ENCODE measurements at places on chromosomes 7 and 10.
A peak's percentile ranks its signal among the peaks of the same experiment; 100 is the strongest.

GRCh38 chr7:41268878-41269277 is 434.0 kb downstream of the INHBA start:
- no peak for DNase-seq
- no peaks in the 10 kb centered on the region for H3K36me3 ChIP-seq
- no peaks in the 10 kb centered on the region for H3K4me1 ChIP-seq
- no peaks in the 10 kb centered on the region for H3K27me3 ChIP-seq
- H3K4me3 ChIP-seq = no peak overlapping the region

DNA sequence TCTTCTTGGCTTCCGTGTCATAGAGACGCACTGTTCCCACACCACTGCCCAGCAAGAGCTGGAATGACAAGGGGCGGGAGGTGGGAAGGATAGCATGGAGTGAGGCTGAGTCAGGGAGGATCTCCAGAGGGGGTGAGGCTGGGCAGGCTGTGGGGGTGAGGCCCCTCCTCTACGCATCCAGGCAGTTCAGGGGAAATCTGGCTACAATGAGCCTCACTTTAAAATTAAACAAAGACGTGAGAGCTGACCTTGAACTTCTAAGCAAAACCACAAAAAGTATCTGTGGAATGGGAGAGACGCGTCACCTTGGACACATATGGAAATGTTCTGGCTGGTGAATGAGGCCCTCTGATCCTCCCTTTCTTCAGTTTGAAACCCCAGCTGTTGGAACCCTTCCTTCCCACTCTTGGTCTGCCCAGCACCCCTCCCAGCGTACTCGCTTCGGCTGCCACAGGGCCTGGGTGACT is 17.7 kb downstream of the WDR91 start:
- peak; percentile 77 for DNase-seq
- H3K4me3 ChIP-seq = no peak overlapping the region
- peaks cover 14% of the 10 kb centered on the region for H3K4me1 ChIP-seq
- H3K27me3 ChIP-seq = no peaks in the 10 kb centered on the region
- H3K27ac ChIP-seq = peak overlapping the region; percentile 61
- 0 out of 2 replicates have a peak, but pooled peaks cover 4% of the 10 kb centered on the region for H3K36me3 ChIP-seq

GRCh38 chr7:32618470-32618869 is 123.2 kb downstream of the AVL9 start:
- no peak for DNase-seq
- no peaks in the 10 kb centered on the region for H3K36me3 ChIP-seq
- H3K27ac ChIP-seq = no peak overlapping the region

DNA sequence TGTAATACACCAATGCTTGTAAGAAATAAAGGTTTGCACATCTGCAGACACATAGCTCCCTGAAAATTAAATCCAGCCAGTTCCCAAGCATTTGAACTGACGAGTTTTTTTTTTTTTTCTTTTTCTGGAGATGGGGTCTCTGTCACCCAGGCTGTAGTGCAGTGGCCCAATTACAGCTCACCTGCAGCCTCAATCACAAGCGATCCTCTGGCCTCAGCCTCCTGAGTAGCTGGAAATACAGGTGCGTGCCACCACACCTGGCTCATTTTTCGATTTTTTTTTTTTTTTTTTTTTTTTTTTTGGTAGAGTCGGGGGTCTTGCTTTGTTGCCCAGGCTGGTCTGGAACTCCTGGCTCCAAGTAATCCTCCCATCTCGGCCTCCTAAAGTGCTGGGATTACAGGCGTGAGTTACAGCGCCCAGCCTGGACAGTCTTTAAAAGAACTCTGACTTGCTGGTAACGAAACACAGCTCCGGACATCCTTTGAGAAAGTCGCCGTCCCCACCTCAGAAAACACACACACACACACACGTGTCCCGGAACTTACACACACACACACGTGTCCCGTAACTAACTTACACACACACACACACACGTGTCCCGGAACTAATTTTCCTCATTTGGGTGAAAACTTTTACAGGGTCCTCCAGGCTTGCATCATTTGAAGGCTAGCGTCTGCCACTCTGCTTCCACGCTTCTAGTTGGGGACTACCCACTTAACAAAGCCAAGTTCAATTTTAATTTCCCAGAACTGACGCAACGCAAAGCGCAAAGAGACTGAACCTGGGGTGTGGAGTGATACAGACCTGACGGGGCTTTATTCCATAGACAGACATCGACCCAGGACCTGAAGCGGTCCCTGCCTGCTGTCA is 18.6 kb downstream of the OCM2 start:
- peak; percentile 45 for DNase-seq
- peaks cover 5% of the 10 kb centered on the region for H3K4me1 ChIP-seq
- no peaks in the 10 kb centered on the region for H3K27me3 ChIP-seq
- no peaks in the 10 kb centered on the region for H3K36me3 ChIP-seq
- H3K27ac ChIP-seq = 0 out of 2 replicates have a peak overlapping the region, but pooled peaks have one; percentile 11

DNA sequence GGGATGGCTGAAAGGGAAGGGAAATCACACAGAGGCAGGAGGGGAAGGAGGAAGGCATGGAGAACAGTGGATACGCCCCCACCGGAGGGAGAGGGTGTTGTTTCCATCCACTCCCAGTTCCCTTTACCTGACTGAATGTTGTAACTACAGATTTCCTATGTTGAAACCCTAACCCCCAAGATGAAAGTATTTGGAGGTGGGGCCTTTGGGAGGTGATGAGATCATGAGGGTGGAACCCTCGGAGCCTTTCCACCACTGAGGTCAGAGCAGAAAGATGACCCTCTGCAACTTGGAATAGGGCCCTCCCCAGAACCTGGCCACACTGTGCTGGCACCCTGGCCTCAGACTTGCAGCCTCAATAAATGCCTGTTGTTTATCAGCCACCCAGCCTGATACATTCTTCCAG is 48.6 kb upstream of the CNPY1 start:
- no peaks in the 10 kb centered on the region for H3K36me3 ChIP-seq
- H3K4me3 ChIP-seq = no peak overlapping the region
- H3K27ac ChIP-seq = no peak overlapping the region
- H3K4me1 ChIP-seq = no peaks in the 10 kb centered on the region
- peaks cover 7% of the 10 kb centered on the region for H3K27me3 ChIP-seq
- DNase-seq = no peak
